Fibroblast of the aortic adventitia (primary cell): ENCODE measurements at places on chromosomes 12 and 14.
A peak's percentile ranks its signal among the peaks of the same experiment; 100 is the strongest.

- DNase-seq, result no peak
Observed at GRCh38 chr14:93375673-93376156, 28.7 kb downstream of the COX8C start.

- DNase-seq, result peak; percentile 75
Observed at GRCh38 chr14:29814156-29815015, 113.3 kb downstream of the PRKD1 start.

GRCh38 chr12:120234643-120235368, 30.7 kb downstream of the PXN start:
- DNase-seq, result peak; percentile 99

- no peak for DNase-seq
Observed at GRCh38 chr12:66803930-66804329, 125.1 kb upstream of the GRIP1 start.

- no peak for DNase-seq
Observed at GRCh38 chr12:53201639-53202038, 5.4 kb downstream of the ITGB7 start.

DNA sequence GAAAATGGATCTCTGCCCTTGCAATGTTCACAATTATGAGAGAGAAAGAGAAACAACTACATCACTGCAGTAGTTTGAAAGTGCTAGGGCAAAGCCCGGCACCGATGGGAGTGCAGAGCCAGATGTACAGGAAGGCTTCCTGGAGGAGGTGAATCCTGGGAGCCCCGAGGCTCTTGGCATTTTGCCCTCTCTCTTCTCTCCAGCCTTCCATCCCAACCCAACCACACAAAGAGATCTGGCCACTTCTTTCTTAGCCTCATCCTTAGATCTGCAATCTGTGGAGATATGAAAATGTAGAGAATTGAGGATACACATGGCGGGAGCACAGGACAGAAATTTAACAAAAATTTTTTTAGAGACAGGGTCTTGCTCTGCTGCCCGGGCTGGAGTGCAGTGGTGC, 3.3 kb upstream of the PAPLN start:
- DNase-seq, result no peak

DNA sequence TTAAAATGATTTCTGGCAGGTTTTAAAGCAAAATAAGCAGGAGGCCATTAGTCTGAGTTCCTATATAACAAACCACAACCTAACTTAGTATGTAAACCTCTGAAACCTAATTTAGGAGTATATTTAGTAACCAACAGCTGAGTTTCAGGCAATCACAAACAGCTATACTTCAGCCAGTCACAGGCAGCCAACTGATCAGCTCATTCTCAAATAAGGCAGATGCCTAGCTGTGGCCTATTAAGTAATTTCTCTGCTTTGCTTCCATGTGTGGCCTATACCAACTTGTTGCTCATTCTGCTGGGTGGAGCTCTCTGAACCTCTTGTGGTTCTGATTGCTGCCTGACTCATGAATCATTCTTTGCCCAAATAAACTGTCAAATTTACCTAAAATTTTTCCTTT, 408.9 kb upstream of the FBXO33 start:
- DNase-seq, result no peak
